H1 (cell line): ENCODE measurements at places on chromosomes 13 and 19.

DNA sequence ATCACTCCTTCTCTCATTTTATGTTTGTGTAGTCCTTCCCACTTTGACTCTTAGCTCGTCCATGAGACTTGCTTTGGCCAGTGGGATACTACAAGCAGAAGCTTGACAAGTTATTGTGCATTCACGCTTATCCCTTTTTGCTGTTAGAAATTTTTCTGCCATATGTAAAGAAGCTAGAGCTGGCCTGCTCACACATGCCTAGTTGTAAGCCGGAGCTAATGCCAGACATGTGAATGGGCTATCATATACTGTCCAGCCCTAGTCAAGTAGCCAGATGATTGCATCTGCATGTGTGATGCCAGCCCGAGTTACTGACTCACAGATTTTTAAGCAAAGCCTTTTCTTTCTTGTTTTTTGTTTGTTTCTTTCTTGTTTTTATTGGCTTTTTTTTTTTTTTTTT lies 460.7 kb downstream of the TDRD3 start:
- DNase-seq: no peak

- no peak for DNase-seq
Observed at GRCh38 chr13:91482427-91482826, 84.0 kb downstream of the GPC5 start.

DNA sequence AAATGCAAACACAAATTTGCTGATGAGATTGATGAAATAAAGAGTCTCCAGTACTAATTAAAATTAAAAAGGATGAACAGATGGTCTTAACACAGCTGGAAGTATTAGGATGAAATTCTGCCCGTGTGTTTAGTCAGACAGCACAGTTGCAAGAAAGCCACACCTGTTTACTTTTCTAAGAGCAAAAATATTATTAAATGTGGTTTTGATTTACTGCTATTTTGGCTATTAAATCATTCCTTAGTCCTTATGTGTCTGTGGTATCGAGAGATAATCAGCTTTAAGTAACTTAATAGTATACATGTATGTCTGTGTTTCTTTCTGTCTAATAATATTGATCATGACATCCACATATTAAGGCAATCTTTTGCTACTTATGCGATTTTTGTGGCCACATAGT lies 494.9 kb downstream of the GPC6 start:
- DNase-seq: no peak

DNA sequence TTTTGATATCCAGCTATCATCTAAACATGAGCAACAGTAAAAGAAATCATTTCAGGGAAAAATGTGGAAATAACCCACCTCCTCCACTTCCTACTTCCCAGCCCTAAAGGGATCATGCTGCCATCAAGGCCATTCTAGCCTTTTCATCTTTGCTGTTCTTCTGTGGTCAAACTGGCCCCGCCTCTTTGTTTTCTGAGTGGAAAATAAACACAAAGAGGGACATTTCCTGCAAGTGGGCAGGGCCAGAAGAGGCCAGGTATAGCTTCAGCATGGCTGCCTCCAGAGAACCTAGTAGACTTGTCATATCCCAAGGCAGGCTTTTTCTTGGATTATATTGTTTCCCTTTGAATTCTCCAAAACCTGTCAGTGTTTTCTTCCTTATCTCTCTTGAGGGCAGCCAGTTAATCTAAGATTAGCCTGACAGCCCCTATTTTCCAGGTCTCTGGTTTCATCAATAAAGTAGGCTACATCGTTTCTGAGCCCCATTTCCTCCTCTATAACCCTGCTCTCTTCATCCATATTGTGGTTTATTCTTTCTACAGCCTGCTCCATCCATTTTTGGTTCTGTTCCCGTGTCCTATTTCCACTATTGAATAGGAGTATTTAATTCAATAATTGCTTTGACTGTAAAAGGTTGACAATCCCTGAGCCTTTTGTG lies 117.6 kb downstream of the GPC6 start:
- no peak for DNase-seq

DNA sequence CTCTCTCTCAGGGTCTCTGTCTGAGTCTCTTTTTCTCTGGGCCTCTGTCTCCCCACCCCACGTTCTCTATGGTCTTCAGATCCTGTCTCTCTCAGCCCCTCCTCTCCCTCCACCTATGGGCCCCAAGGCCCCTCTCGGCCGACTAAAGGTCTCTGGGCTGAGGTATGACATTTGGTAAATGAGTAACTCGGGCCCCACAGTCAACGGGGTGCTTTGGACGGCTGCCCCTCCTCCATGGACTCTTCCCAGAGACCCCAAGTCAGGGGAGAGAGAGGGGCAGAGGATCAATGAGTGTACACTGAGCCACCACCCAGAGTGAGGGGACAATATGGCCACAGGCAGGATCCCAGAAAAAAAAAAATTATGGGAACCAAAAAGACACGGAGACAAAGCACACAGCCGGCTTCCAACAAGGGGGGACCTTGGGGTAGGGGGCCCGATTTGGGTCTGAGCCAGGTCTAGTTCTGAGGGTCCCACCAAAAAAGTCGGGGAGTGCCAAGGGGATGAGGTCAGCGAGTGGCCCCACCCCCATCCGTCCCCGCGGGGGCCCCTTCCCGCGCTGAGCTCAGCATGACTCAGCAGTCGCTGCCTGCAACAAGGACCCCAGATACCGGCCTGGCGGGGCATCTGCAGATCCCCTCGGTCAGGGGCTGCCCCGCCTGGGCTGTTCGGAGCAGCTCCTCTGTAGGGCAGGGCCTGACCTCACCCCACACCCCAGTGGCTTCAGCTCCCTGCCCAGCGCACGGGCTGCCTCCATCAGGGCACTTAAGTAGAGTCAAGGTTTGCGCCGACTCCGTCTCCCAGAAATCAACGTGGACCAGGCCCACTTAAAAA lies 1.5 kb upstream of the FTL start:
- DNase-seq: peak; percentile 88

GRCh38 chr13:79490824-79491223 lies 9.9 kb downstream of the NDFIP2 start:
- no peak for DNase-seq

- DNase-seq: no peak
Observed at GRCh38 chr19:48644839-48645619, 958 bp downstream of the CA11 start.

- DNase-seq: no peak
Observed at GRCh38 chr13:106681536-106681935, 113.6 kb upstream of the ARGLU1 start.

DNA sequence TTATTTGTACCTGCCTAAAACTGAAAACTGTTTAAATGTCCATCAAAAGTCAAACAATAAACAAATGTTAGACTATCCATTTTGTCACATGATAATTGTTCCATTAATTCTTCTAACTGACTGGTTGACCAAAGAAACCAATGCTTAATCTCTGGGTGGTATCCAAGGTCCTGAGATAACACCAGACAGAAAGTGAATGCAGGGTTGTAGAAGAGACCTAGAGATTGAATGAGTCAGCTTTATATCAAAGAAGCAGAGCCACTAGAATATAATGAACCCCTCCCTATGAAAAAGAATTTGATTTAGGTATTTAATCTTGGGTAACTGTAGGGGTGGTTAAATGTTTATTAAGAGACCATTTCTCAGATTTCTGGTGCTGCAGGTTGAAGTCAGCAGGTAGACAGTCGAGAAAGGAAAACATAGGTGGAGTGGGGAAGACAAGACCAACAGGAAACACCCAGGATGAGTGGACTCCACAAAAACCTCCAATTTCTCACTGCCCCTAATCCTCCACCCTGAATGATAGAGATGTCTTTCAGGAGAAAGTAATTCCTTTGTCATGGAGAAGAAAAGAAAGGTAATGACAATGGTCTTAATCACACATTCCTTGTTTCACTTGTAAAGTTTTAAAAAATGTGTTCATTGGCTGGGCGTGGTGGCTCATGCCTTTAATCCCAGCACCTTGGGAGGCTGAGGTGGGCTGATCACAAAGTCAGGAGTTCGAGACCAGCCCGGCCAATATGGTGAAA lies 536.4 kb downstream of the IRS2 start:
- no peak for DNase-seq

- no peak for DNase-seq
Observed at GRCh38 chr13:44396701-44397580, 23.3 kb downstream of the SERP2 start.

DNA sequence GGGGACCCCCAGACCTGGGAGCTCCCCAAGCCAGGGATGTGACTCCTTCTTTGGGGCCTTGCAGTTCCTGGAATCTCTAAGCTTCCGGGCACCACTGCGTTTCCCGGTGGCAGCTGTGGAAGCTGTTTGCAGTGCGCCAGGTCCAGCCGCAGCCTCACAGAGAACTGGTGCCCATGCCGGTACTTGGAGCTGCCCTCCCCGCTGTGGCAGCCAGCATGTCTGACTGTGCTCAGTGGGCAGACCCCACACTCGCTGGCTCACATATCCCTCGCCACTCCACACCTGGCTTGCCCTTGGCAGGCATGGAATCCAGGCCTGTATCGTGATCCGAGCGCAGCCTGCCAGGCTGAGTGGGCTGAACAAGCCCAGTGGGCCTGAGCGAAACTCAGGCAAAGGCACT lies 753.2 kb upstream of the PCDH20 start:
- DNase-seq: no peak

- no peak for DNase-seq
Observed at GRCh38 chr19:41434450-41434849, 5.3 kb downstream of the DMAC2 start.

DNA sequence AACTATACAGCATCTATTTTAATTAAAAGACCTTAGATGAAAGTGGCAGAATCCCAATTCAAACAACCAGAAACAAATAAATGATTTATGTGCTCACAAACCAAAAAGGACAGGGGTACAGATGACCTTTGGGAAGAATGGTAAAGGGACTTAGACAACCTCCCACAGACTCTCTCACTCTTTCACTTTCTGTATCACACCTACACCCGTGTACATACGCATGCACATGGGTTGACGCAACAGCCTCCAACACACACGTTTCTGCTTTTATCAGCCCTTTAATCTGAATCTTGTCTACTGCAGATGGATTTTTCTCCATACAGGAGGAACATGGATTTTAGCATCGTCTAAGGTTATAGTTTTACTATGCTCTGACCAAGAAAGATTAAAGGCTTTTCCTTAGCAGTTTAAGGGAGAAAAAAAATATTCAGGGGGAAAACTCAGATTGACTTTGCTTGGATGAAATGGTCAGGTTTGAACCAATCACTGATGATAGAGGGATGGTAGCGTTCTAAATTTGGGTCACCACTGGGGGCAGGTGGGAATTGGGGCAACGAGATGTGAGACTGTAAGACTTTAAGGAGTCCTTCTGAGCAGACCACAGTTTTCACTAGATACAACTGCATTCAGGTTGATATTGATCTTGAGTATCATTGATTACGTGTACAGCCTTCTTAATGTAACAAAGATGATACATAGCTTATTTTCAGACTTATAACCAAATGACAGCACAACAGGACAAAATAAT lies 166.1 kb downstream of the ITGBL1 start:
- no peak for DNase-seq

- DNase-seq: no peak
Observed at GRCh38 chr19:22893855-22894270, 61.8 kb downstream of the ZNF723 start.

- no peak for DNase-seq
Observed at GRCh38 chr13:49298416-49298815, 50.7 kb downstream of the CDADC1 start.

DNA sequence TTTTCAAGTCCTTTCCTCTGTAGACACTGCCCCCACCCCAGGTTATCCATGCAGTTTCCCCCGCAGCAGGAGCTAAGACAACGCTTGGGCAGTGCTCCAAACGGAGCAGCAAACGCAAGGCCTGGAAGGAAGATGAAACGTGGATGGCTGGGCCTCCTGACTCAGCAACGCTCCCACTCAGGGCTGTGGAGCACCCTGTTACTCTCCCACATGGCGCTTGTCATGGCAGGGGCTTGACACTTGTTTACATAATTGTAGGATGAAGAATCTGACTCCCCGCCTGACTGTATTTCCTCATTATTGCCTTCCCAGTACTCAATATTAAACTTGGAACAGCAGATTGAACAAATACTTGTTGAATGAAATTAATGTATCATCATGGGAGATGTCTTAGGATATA lies 799 bp upstream of the C1QTNF9B start:
- DNase-seq: no peak

- DNase-seq: no peak
Observed at GRCh38 chr13:20356444-20356843, 124.3 kb upstream of the GJB6 start.

- DNase-seq: no peak
Observed at GRCh38 chr19:508204-509150, 1.2 kb downstream of the TPGS1 start.

DNA sequence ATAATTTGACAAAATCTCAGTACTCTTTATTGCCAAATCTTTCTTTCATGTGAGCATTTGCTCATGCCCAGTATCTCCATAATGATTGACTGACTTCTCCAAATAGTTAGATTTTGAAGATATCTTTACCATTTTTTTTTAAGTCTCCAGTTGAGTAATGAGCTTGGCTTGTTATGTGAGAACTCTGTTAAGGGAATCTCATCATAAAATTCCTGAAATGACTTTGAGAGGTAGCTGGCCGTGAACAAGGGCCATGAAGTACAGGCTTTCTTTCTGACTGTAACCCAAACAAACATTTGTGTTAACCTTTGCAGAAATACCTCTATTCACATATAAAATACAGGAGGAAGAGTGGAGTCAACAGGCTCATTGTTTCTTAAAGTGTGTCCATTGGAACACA lies 449.7 kb downstream of the IRS2 start:
- no peak for DNase-seq

GRCh38 chr13:103324641-103325040 lies 258.4 kb upstream of the SLC10A2 start:
- DNase-seq: no peak

DNA sequence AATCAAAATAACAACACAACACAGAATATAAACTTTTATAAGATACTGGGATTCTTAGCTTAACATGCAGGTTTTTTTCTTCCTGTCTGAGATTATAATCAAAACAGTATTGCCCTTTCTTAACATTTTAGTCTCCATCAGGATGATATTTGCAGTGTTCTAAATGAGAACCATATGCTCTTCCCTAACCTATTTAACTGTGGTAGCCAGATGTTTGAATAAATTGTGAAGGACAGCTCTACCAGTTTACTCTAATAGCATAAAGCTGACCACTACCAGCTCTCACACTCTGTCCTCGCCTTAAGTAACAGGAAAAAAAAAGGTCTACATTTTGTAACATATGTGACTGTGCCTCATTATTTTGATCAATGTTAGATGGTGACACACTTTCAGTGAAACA lies 618.7 kb upstream of the SGCG start:
- DNase-seq: no peak

- no peak for DNase-seq
Observed at GRCh38 chr19:16548956-16549355, 6.7 kb upstream of the CHERP start.

DNA sequence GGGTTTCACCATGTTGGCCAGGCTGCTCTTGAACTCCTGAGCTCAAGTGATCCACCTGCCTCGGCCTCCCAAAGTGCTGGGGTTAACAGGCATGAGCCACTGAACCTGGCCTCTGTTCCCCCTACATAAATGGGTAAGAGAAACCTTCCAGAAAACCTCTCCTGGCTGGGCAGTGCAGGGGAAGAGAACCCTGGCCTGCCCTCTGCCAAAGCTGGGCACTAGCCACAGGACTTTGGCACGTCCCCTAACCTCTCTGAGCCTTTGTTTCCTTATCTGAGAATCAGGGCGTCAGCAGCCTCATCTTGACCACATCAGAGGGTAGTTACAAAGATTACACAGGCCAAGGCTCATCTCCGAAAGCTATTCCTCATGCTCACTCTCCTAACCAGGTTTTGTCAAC lies 2.2 kb downstream of the SBSN start:
- no peak for DNase-seq
